Thyroid gland (tissue), 4 donors: ENCODE measurements at places on chromosomes 7 and 10. TPM values are rescaled to one million over a fixed set of nuclear protein-coding genes. Genes with fewer than 3 reads are reported as not detected.

DNA sequence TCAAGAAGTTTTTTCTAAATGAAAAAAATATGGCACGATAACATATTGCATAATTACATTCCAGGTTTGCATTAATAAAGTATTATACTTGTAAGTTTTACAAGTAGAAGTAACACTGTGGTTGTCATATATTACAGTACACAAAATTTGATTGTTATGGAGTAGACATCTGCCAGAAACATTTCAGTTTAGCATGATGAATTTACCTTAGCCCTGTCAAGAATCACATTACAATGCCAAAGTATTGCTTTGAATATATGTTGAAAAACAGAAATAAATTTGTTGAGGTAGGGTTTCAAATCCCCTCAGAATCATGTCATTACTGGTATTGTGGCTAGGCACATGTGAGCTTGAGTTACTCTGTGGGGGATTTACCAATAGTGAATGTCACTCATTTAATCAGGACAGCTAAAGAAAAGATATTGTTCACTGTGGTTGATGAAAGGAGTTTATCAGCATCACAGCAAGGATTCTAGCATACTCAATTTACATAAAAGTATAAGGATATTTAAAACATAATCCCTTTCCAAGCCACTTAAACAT lies 112.1 kb downstream of the MDFIC start:
- no peak overlapping the region for H3K4me3 ChIP-seq
- H3K27me3 ChIP-seq, result no peaks in the 10 kb centered on the region
- DNase-seq, result no peak
- H3K4me1 ChIP-seq, result no peaks in the 10 kb centered on the region
- H3K36me3 ChIP-seq, result no peaks in the 10 kb centered on the region

DNA sequence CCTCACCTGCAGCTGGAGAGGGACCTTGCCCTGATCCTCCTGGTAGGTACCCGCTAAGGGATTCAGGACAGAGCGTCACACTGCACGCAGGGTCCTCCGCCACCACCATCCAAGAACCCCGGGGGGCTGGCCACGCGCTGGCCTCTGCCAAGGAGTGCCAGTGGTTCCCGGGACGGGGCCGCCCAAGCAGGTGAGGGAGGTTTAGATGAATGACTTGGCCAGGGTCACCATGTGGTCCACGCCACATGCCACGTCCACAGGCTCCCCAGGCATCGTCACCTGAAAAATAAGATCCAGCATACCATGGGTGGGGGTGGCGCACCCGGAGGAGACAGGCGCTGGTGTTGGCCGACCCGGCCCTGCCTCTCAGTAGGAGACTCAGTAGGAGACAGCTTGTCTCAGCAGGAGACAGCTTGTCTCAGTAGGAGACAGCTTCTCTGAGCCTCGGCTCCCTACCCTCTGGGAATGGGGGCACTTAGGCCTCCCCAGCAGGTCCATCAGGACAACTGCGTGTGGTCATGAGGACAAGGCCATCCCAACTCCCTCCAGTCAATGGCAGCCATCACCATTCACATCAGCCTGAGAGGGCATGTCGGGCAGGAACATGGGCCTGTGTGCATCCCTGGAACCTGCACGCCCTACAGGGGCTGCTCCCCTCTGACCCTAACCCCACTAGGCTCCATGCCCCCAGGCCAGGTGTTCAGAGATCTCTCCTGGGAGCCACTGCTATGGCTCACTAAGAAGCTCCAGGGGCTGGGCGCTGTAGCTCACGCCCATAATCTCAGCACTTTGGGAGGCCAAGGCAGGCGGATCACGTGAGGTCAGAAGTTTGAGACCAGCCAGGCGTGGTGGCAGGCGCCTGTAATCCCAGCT lies 30.5 kb downstream of the RCC1L start:
- no peak overlapping the region for H3K4me3 ChIP-seq
- no peaks in the 10 kb centered on the region for H3K27me3 ChIP-seq
- no peak for DNase-seq
- peaks cover 8% of the 10 kb centered on the region for H3K36me3 ChIP-seq
- no peak overlapping the region for H3K27ac ChIP-seq
- H3K4me1 ChIP-seq, result peaks cover 3% of the 10 kb centered on the region

- no peak overlapping the region for H3K4me3 ChIP-seq
- H3K4me1 ChIP-seq, result peaks cover 10% of the 10 kb centered on the region
- no peak overlapping the region for H3K27ac ChIP-seq
- no peaks in the 10 kb centered on the region for H3K36me3 ChIP-seq
- H3K27me3 ChIP-seq, result no peaks in the 10 kb centered on the region
Observed at GRCh38 chr10:51389415-51390321, 309.7 kb downstream of the CSTF2T start.

- H3K36me3 ChIP-seq, result peaks cover 5% of the 10 kb centered on the region
- H3K4me1 ChIP-seq, result no peaks in the 10 kb centered on the region
- H3K4me3 ChIP-seq, result no peak overlapping the region
- no peak overlapping the region for H3K27ac ChIP-seq
Observed at GRCh38 chr10:101576211-101576863, 11.7 kb downstream of the POLL start.

- no peak overlapping the region for H3K4me3 ChIP-seq
- no peak for DNase-seq
- no peak overlapping the region for H3K27ac ChIP-seq
Observed at GRCh38 chr7:148719753-148720152, 21.1 kb downstream of the CUL1 start.

Gene RBP3
- not detected for total RNA-seq

Gene MKI67
- 0.24 TPM for total RNA-seq
